A549 treated with AZD2906 at 1 μM for 4 hours (cell line): ENCODE measurements at places on chromosomes 11 and 22. TPM values are rescaled to one million over a fixed set of nuclear protein-coding genes. Genes with fewer than 3 reads are reported as not detected.

OR10A2 gene
- total RNA-seq: not detected in 5 replicates

PKNOX2 gene
- 0.02 TPM in 1 of 5 replicates, not detected in the others for total RNA-seq

PLA2G3 gene
- not detected in 5 replicates for total RNA-seq

OSBP2 gene
- 7.6 to 9.5 TPM (median 8.4 TPM) in 5 replicates for total RNA-seq

CCDC116 gene
- total RNA-seq: 0.06 to 0.07 TPM (median 0.07 TPM) in 3 of 5 replicates, not detected in the others

DAGLA gene
- total RNA-seq: 5.2 to 8.3 TPM (median 7.4 TPM) in 5 replicates

FAM111A gene
- 7.2 to 8.5 TPM (median 7.9 TPM) in 5 replicates for total RNA-seq

ZBTB3 gene
- 1.3 to 1.8 TPM (median 1.5 TPM) in 5 replicates for total RNA-seq

CHRDL2 gene
- 3.1 to 5.7 TPM (median 4.0 TPM) in 5 replicates for total RNA-seq

HSCB gene
- 11.6 to 15.8 TPM (median 12.2 TPM) in 5 replicates for total RNA-seq

MUC15 gene
- total RNA-seq: not detected in 5 replicates
